ENCODE measurements at places on chromosomes 7 and 10.

DNA sequence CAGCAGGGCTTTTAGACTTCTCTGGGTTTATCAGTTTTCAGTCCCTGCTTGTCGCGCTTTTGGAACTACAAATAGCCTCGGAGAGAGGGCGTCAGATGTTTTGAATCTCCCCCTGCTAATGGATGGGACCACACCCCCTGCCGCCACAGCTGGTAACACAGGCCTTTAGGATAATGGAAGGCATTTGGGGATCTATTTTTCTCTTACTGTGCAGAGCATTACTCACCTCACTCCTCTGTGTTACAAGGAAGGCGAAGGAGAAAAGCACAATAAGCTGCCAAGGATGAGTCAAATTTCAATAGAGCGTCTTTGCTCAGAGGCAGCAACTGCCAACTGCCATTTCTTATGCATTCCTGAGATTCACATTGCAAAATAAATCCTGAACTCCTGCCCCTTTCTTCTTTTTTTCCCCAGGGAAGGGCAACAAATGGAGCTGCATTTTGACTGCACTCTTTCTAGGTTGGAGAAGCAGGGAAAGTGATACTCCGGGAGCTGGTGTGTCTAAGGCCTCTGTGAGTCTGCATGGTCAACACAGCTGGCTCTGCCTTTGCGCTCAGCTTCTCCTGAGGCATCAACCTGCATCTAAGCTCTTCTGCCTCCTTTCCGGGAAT is 31.5 kb upstream of the SMNDC1 start:
- DNase-seq: no peak

GRCh38 chr7:47225387-47226131 is 356.4 kb downstream of the TNS3 start:
- no peak for DNase-seq

DNA sequence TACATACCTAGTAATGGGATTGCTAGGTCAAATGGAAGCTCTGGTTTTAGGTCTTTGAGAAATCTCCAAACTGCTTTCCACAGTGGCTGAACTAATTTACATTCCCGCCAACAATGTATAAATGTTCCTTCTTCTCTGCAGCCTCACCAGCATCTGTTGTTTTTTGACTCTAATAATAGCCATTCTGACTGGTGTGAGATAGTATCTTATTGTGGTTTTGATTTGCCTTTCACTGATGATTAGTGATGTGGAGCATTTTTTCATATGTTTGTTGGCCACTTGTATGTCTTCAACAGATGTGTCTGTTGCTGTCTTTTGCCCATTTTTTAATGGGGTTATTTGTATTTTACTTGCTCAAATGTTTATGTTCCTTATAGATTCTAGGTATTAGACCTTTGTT is 675.5 kb downstream of the SUGCT start:
- no peak for DNase-seq

GRCh38 chr7:42739638-42740037 is 172.2 kb downstream of the C7orf25 start:
- no peak for DNase-seq

DNA sequence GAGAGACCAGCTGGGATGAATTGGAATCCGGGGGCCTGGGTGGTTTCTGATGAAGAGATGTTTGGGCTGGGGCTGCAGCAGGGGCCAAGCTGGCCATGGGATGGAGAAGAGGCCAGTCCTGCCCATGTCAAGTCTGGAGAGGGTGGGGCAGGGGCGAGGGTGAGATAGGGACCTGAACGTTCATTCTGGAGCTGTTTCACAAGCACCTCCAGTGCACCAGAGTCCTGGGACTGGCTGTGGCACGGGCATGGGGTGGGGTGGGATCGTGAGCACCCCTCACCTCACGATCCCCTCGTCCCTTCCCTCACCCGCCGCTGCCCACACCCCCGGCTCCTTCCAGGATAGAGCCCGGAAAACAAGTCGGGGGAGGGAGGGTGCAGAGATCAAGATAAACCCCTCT is 25.8 kb upstream of the PSMG3 start:
- no peak for DNase-seq

DNA sequence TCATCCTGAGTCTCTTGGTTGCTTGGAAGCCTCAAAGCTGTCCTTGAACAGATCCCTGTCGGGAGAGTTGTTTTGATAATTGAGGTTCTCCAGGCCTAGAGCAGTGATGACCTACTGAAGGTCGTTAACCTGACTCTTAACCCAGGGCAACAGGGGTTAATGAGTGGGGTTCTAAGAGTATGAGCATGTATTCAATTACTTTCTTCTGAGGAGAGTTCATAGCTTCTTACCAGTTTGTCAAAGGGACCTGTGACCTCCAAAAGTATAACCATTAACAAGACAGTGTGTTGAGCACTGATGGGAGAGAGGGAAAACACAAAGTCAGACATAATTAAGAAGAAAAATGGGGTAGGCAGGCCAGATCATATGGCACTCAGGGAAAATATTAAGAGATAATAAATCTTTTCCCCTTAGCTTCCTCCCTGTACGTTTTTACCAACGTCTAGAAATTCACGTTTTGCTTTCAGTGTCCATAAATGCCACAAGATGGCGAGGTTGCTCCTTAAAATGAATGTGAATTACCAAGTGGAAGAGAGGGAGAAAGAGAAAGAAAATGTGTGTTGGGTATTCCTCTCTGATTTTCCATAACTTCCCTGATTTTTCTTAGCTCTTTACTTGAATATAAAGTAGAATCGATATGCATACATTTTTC is 97.6 kb downstream of the SUGCT start:
- DNase-seq: no peak

All from stimulated activated CD8-positive, alpha-beta memory T cell treated with anti-CD3 and anti-CD28 coated beads, Interleukin-4, amount 100 ng/mL, for 4 hours (primary cell).